Central memory CD4-positive, alpha-beta T cell (primary cell): ENCODE measurements at places on chromosomes 2 and 18.

GRCh38 chr2:119223521-119224390 is at the start of gene STEAP3:
Gene STEAP3 (plus strand): TSS chr2:119223834. CDS start chr2:119231013, 7,179 bp downstream.
- DNase-seq, result no peak

- no peak for DNase-seq
These were observed 3.0 kb downstream of the HOXD8 start for GRCh38 chr2:176132205-176133171.

DNA sequence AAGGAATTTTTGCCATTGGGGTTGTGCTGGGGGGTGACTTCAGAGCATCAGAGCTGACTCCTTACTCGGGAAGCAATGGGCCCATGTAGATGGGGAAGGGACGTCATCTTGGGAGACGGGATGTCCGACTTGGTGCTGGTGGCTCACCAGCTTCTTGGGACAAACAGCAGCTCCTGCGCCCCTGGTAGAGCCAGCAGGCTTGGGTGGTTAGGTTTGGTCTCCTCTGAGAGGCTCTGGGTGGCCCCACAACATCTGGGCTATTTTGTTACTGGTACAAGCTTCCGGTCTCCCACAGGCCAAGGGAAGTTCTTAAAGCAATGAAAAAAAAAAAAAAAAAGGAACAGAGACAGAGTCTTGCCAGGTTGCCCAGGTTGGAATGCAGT is 1.8 kb downstream of the NGEF start:
- no peak for DNase-seq

- no peak for DNase-seq
These were observed 33.0 kb downstream of the RHOB start for GRCh38 chr2:20479835-20480234.

DNA sequence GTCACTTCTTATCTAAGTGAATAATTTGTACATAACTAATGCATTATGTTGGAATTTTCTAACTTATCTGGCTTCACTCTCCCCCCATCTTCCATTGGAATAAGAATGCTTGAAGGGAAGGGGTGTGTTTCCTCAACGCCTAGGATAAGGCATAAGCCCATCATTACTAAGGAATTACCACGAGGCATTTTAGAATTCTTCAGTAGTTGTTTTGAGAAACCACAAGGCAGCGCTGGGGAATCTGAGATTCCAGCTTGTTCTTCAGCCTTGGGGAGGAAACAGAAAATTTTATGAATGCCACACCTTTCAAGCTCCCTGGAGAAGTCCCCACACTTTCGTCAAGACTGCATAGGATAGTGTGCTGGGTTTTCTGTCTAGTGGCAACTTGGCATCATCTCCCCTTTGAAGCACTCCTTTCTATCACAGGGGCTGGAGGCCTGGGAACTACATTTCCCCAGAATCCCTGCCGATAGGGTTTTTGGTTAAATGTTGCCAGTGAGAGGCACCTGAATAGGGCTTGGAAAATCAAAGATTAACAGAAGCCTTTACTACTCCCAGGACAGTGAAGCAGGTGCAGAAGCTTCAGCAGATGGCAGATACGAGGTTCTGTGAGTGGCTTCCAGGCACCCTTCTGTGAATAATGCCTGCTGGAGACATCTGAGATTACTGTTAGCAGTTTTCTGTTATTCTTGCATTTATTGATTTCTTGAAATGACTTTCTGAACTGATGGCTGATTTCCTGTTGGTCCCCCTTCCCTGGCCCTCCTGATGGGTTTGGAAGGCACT is 192.7 kb upstream of the REV1 start:
- no peak for DNase-seq
